ENCODE measurements at places on chromosomes 12 and 14. TPM values are rescaled to one million over a fixed set of nuclear protein-coding genes. Genes with fewer than 3 reads are reported as not detected.

Gene ISM2
- total RNA-seq = 0.46 TPM

Gene CACNA2D4
- total RNA-seq = 0.87 TPM

- no peak overlapping the region for H3K4me3 ChIP-seq
- H3K27ac ChIP-seq = no peak overlapping the region
- no peak for DNase-seq
- H3K4me1 ChIP-seq = no peaks in the 10 kb centered on the region
Measured at GRCh38 chr12:81297601-81298000, 219.7 kb downstream of the ACSS3 start.

DNA sequence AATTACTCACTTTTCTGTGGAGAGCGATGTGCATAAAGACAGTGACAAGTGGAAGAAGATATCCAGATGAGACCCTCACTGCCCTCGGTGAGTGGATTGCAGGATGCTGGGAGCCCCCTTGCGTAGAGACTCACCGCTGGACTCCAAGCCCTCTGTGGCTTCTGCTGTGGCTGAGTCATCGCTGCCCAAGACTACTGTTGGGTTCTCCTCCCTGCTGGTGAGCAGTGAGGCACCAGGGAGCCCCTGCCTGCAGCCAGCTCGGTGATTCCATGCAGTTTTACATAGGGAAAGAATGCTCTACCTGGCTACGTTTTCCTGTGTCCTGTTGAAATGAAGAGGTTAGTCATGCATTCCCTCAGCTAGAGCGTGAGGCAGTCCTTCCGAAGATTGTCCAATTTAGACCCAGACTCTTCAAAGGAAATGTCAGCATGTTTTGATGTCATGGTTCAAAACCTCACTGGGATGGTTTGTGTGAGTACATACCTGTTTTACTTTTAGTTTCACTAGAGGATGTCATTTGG is 28.2 kb downstream of the TRAF3 start:
- H3K4me1 ChIP-seq = peaks cover 4% of the 10 kb centered on the region
- H3K27me3 ChIP-seq = no peaks in the 10 kb centered on the region
- peaks cover 3% of the 10 kb centered on the region for H3K36me3 ChIP-seq
- H3K27ac ChIP-seq = no peak overlapping the region
- no peak overlapping the region for H3K4me3 ChIP-seq
- DNase-seq = no peak

DNA sequence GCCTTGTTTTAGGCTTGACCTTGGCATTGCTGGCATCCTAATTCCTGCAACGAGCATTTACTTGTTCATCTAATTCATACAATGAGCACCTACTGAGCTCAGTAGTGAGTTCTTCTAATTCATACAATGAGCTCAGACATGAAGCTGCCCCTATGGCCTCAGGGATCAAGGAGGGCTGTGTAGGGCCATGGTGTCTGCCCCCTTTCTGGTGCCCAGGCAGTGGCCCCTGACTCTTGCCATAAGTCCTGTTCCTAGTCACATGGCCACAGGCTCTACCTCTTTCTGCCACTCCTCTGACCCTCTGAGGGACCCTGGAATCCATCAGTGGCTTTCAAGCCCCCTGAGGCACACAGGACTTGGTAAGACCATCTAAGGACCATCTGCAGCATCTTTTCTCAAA is 148.8 kb downstream of the ZFP36L1 start:
- peaks cover 25% of the 10 kb centered on the region for H3K4me1 ChIP-seq
- peak overlapping the region; percentile 3 for H3K27ac ChIP-seq
- no peaks in the 10 kb centered on the region for H3K27me3 ChIP-seq
- DNase-seq = peak; percentile 40

GRCh38 chr14:73829071-73829470 is 22.6 kb upstream of the PTGR2 start:
- H3K4me3 ChIP-seq = no peak overlapping the region
- no peaks in the 10 kb centered on the region for H3K36me3 ChIP-seq
- DNase-seq = no peak
- peaks cover 16% of the 10 kb centered on the region for H3K4me1 ChIP-seq
- no peak overlapping the region for H3K27ac ChIP-seq

Measured in type B pancreatic cell (in vitro differentiated cells).